ENCODE measurements at places on chromosomes 16 and 17.

DNA sequence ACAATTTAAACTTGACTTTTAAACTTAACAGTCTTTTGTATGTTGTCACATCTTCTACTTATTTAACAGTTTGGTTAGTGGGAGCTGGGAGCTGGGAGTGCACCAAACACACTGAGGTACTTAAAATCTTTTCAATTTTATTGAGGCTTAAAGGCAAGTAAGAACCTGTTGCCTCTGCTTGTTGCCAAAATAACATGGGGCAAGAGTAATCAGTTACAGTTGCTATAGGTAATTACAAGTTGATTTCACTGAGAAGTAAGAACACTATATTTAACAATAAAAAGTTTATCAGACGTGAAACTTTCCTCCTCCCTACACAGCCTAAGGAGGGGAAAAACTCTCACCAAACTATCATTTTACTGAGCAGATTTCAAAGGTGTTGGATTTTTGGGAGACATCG is 135.2 kb downstream of the FTO start:
- DNase-seq: no peak

DNA sequence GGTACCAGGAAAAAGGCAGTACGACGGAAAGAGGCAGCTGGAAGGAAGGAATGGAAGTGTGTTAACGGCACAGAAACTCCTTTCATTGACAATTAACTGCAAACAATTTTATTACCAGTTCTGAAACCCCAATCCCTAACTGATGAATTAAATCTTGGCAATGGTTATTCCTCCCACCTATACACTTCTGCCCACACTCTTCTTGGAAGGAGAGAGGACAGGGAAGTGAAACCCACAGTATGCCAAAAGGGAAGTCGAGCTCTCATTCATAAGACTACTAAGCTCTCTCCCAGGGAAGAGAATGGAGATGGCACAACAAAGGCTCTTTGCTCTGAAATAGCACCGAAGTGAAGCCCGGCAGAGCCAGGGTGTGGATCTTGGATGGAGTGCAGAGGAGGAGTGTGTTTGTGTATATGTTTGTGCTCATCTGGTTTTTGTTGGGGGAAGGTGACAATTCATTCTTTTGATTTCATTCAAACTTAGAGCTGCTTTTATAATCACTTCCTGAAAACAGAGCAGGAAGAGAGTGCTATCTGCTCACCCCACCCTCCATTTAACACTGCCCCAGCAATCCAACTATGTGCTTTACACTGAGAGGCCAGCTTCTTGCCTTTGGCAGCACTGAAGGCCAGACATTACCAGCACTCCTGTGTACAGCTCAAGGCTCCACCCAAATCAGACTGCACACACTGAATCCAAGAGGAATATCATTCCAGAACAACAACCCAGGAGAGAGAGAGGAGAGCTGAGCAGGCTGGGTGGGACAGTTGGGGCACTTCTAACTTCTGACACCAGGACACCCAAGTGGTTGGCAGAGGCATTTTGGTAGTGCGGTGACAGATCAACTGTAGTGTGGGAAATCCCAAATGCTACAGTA is 68.7 kb downstream of the HIC1 start:
- no peak for DNase-seq

- no peak for DNase-seq
These were observed 5.2 kb upstream of the MRPL38 start for GRCh38 chr17:75909812-75910274.

DNA sequence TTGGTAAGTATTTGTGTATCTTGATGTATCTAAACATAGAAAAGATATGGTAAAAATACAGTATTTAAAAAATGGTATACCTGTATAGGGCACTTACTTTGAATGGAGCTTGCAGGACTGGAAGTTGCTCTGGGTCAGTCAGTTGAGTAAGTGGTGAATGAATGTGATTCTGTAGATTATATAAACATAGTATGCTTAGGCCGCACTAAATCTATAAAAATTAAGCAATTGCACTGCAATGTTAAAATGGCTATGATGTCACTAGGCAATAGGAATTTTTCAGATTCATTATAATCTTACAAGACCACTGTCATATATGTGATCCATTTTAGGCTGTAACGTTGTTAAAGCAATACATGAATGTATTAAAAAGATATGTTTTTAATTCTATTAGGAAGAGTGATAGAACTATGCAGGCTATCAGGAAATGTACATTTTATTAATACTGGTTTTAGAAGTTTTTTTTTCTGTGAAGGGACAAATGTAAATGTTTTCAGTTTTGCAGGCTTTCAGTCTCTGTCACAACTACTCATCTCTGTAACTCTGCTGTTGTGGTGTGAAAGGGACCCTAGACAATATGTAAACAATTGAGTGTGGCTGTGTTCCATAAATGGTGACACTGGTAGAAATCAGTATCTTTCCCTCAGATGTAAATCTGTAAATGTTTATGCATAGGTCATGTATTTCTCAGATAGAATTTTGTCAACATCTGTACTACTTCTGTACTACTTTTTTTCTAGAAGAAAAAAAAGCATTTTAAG is 10.5 kb downstream of the CBFB start:
- no peak for DNase-seq

DNA sequence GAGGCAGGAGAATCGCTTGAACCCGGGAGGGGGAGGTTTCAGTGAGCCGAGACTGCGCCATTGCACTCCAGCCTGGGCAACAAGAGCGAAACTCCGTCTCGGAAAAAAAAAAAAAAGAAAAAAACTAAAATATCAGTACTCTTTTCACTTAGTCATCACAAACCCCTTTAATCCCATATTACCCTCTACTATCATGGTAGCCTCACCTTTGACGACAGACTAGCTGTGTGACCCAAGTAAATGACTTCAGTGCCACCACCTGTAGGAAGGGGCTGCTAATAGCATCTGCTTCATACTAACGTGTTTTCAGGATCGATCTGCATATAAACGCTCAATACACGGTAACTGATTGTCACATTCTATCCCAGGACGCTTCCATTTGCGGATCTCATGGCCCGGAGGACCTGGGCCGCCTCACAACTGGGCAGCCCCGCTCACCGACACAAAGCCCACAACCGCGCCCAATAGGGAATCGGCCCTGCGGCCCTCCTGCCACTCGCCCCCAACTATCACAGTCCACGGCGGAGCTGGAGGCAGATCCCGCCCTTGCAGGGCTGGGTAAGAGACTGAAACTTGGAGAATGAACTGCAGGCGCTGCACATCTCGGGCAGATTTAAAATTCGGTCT is 1.1 kb upstream of the ZNF263 start:
- no peak for DNase-seq
